PC-9 (cell line): ENCODE measurements at places on chromosomes 12 and 14. TPM values are rescaled to one million over a fixed set of nuclear protein-coding genes. Genes with fewer than 3 reads are reported as not detected.

The USP44 gene
- total RNA-seq = 1.0 and 1.3 TPM in 2 replicates

- H3K27me3 ChIP-seq = peaks cover 4% of the 10 kb centered on the region; the same call in 1 of the 2 replicates
- H3K4me1 ChIP-seq = no peaks in the 10 kb centered on the region
- H3K4me3 ChIP-seq = no peak overlapping the region
- DNase-seq = no peak
These were observed 538.9 kb downstream of the SNAPC1 start for GRCh38 chr14:62301080-62301479.

DNA sequence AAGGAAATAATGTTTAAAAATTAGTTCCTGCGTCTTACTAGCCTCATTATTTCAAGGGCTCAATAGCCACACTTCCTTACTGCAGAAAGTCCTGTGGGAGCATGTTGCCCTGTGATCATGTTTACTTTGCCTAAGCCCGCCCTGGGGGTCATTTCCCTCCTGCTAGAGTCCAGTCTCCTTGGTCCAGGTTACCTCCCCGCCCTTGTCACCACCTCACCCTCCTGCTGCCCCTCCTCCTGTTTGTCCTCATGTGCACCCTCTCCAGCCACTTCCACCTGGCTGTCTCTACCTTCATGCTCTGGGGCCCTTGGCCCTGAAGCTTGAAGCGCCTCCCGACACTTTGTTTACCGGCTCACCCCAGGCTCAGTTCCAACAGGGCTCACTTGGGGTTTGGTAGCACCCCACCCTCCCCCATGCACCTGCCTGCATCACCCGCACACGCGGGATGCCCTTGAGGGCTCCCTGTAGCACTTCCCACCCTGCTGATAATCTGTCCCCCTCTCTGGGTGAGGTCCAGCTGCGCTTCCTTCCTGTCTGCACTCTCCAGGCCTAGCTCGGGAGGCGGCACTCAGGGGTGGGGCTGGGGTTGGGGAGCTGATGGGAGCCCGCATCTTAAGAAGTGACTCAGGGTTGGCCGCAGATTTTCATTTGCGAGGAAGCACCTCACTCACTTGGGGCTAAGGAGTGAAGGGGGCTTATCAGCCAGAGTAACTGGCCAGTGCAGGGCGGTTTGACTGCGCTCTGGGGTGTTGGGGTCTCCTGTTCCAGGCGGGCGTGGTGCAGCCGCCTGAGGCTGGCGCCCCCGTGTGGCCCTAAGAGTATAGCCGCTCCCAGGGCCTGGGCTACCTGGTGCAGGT, 40.1 kb downstream of the SMIM41 start:
- H3K4me1 ChIP-seq = peaks cover 28% of the 10 kb centered on the region
- no peak overlapping the region for H3K4me3 ChIP-seq
- H3K27me3 ChIP-seq = no peaks in the 10 kb centered on the region
- H3K27ac ChIP-seq = no peak overlapping the region
- DNase-seq = no peak
- H3K36me3 ChIP-seq = no peaks in the 10 kb centered on the region

The OTOGL gene
- total RNA-seq = not detected in 2 replicates
